ENCODE measurements at places on chromosomes 4 and X. TPM values are rescaled to one million over a fixed set of nuclear protein-coding genes. Genes with fewer than 3 reads are reported as not detected.

DNA sequence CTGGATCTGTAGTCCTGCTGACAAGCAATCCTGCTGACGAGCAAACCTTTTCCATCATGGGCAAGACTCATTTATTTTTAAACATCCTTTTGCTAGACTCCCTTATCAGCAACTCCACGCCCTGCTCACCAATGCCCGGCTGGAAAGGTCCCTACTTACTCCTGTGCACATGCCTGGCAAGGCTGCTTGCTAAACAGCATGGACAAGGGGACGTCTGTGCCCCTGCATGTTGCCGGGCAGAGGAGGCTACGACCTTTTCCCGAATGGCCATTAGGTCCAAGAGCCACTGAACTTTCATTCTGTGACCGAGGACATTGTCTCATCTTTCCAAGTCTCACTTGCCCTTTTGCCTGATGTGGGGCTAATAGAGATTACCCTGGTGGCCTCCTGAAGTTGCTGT is 98.6 kb downstream of the MGST2 start:
- no peak overlapping the region for H3K27ac ChIP-seq
- peaks cover 15% of the 10 kb centered on the region for H3K4me1 ChIP-seq
- H3K27me3 ChIP-seq: no peaks in the 10 kb centered on the region
- H3K4me3 ChIP-seq: no peak overlapping the region
- H3K36me3 ChIP-seq: no peaks in the 10 kb centered on the region

- H3K36me3 ChIP-seq: no peaks in the 10 kb centered on the region
- H3K27ac ChIP-seq: no peak overlapping the region
- no peaks in the 10 kb centered on the region for H3K4me1 ChIP-seq
- no peaks in the 10 kb centered on the region for H3K27me3 ChIP-seq
- no peak for DNase-seq
- no peak overlapping the region for H3K4me3 ChIP-seq
These were observed 72.2 kb downstream of the RAB28 start for GRCh38 chr4:13411942-13412341.

GRCh38 chrX:88202149-88202548 is 544.9 kb upstream of the CPXCR1 start:
- no peak overlapping the region for H3K27ac ChIP-seq
- no peaks in the 10 kb centered on the region for H3K4me1 ChIP-seq
- DNase-seq: no peak
- H3K36me3 ChIP-seq: no peaks in the 10 kb centered on the region
- H3K27me3 ChIP-seq: no peaks in the 10 kb centered on the region
- no peak overlapping the region for H3K4me3 ChIP-seq

DNA sequence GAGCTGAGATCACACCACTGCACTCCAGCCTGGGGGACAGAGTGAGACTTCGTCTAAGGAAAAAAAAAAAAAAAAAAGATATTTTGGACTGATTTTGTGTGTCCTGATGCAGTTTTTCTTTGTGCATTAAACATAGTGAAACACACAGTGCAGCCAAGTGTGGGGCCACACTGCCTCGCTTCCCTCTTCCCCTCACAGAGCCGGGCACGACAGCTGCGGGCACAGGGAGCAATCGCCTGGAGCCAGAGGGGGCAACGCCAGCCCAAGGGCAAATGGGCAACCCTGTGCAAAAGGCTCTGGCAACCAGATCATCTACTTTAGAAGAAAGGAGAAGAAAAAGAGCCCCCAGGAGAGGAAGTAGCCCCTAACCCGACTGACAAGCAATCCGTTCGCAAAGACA is 13.5 kb upstream of the CCNQ start:
- no peak for DNase-seq
- H3K27ac ChIP-seq: no peak overlapping the region
- no peaks in the 10 kb centered on the region for H3K4me1 ChIP-seq
- no peaks in the 10 kb centered on the region for H3K36me3 ChIP-seq

GRCh38 chr4:76952656-76953582 is 3.4 kb downstream of the SEPTIN11 start:
- H3K4me1 ChIP-seq: peaks cover 54% of the 10 kb centered on the region
- peak overlapping the region; percentile 88 for H3K27ac ChIP-seq
- peak; percentile 34 for DNase-seq
- H3K36me3 ChIP-seq: peaks cover 20% of the 10 kb centered on the region

- no peaks in the 10 kb centered on the region for H3K36me3 ChIP-seq
- no peak overlapping the region for H3K4me3 ChIP-seq
- H3K27me3 ChIP-seq: no peaks in the 10 kb centered on the region
These were observed 1047.6 kb downstream of the TECRL start for GRCh38 chr4:63361628-63362027.

- H3K4me3 ChIP-seq: no peak overlapping the region
- DNase-seq: no peak
- no peak overlapping the region for H3K27ac ChIP-seq
- H3K4me1 ChIP-seq: no peaks in the 10 kb centered on the region
These were observed 35.1 kb downstream of the PRKX start for GRCh38 chrX:3678328-3678727.

DNA sequence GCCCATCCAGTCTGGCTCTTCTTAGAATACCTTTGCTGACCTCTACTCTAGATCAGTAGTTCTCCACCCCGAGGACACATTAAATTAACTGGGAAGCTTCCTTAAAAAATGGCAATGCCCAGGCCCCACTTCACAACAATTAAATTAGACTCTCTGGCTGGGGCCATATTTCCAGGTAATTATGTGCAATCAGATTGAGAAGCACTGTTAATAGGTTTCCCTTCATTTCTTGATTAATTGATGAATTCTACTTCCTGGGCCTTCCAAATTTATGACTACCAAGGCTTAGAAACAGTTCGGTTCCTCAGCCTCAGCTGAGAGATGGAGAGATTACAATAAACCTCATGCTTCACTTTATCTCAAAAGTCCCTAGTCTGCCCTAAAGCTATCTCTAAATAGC is 71.7 kb upstream of the LIMCH1 start:
- H3K36me3 ChIP-seq: no peaks in the 10 kb centered on the region
- no peak for DNase-seq
- H3K27me3 ChIP-seq: no peaks in the 10 kb centered on the region
- no peak overlapping the region for H3K4me3 ChIP-seq

Gene ZNF275
- total RNA-seq: 12.0 TPM

Gene ANK2
- total RNA-seq: 53.1 TPM

Gene GPR82
- total RNA-seq: not detected

Gene ADGRA3
- total RNA-seq: 9.4 TPM

All from GM23248 (cell line).